ENCODE measurements at places on chromosomes 6 and 20. TPM values are rescaled to one million over a fixed set of nuclear protein-coding genes. Genes with fewer than 3 reads are reported as not detected.

Gene BPIFB4
- polyA plus RNA-seq, result not detected

Gene SLC22A16
- polyA plus RNA-seq, result not detected

Gene BHLHE23
- polyA plus RNA-seq, result not detected

Gene SLC4A11
- 0.56 TPM for polyA plus RNA-seq

Gene BTN1A1
- polyA plus RNA-seq, result not detected

Gene CDSN
- not detected for polyA plus RNA-seq

Gene KHDRBS2
- not detected for polyA plus RNA-seq

Gene SLC17A1
- not detected for polyA plus RNA-seq

Gene SCUBE3
- polyA plus RNA-seq, result 0.29 TPM

Gene PHACTR1
- 0.43 TPM for polyA plus RNA-seq

Gene ZC3H12D
- polyA plus RNA-seq, result 0.01 TPM

Gene NAPB
- polyA plus RNA-seq, result 3.3 TPM

Gene BMP7
- not detected for polyA plus RNA-seq

Gene TBXT
- not detected for polyA plus RNA-seq

Gene CST1
- polyA plus RNA-seq, result 8.5 TPM

Gene MTFR2
- 12.7 TPM for polyA plus RNA-seq

Gene C4A
- 25.2 TPM for polyA plus RNA-seq

Gene FUT9
- not detected for polyA plus RNA-seq

Gene BPI
- polyA plus RNA-seq, result not detected

Gene RAET1L
- polyA plus RNA-seq, result not detected

Gene SERINC1
- 176 TPM for polyA plus RNA-seq
